Activated B cell treated with CpG ODN at 0.5 μM for 24 hours (primary cell): ENCODE measurements at places on chromosomes 4 and X.

- DNase-seq = no peak
Observed at GRCh38 chrX:154018518-154019060, 1.1 kb downstream of the IRAK1 start.

- DNase-seq = no peak
Observed at GRCh38 chrX:18707426-18708049, at the start of gene PPEF1. Gene PPEF1, plus strand, starts transcription at chrX:18707645. Its CDS starts 136 bp downstream, at chrX:18707781.

- no peak for DNase-seq
Observed at GRCh38 chr4:113077575-113077974, 28.1 kb downstream of the ANK2 start.

GRCh38 chr4:147786031-147786430 lies 54.1 kb downstream of the ARHGAP10 start:
- DNase-seq = no peak

- no peak for DNase-seq
Observed at GRCh38 chr4:42638993-42639392, 17.9 kb downstream of the ATP8A1 start.

DNA sequence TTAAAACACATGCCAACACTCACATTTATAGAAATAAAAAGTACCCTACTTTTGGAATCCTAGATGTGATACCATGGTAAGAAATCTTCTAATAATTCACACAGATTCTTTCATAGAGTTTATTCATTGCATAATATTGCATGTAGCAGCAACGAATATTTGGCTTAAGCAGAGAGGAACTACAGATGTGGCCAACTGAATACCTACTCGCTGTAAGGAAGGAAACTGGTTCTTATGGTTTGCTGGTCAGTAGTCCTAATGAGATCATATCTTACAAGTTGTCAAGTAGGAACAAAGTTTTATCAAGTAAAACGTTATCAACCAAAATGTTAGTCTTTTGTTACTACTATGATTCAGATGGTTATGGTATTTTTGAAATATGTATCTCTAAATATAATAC lies 996.1 kb downstream of the PDHA2 start:
- no peak for DNase-seq

DNA sequence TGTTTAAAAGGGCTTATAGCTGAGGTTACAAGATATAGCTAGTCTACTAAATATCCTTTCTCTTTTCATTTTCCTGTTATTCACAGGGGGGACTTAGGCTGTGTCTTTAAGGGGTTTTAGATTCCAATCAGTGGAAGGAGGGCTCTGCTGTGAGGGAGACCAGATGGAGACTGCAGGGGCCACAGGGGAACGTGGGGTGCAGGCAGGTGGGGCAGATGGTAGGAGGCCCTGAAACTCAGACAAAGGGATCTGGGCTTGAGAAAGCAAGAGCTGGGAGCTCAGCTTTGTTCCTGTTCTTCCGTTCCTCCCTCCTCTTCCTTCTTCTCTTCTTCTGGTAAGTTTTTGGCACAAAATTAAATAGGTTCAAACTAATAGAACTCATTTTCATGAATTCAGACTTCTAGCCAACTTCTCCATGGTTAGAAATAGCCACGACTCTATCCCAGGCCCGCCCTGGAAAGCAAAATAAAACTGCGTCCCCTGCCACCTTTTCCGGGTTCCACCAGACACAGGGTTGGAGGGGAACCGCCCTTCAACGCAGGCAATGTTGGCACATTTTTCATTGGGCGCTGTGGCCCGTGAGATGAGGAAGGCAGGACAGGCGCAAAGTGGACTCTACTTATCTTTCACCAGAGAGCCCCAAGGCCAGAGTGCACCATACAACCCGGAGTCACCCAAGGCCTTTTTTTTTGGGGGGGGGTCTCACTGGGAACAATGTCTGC lies 3.5 kb upstream of the TMSB4X start:
- DNase-seq = no peak

DNA sequence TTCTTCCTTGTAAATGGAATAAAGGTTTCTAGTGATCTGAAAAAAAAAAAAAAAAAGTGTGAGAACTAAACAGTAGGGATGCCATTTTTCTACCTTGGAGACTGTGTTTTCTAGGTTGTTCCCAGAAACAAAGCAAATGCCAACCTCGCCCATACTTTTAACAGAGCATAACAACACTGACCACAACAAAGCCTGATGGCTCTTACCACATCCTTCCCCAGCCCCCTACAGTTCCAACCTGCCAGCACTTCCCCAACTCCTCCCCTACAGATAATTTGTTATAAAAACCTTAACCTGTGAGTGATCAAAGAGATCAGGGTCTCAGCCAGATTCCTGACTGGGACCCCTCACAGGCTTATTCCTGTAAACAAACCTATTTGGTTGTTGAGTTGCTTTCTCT lies 940.0 kb downstream of the SH3BGRL start:
- no peak for DNase-seq

GRCh38 chr4:136935305-136935704 lies 597.0 kb downstream of the PCDH18 start:
- DNase-seq = no peak

GRCh38 chr4:48047896-48048295 lies 31.3 kb downstream of the NIPAL1 start:
- peak; percentile 25 for DNase-seq

DNA sequence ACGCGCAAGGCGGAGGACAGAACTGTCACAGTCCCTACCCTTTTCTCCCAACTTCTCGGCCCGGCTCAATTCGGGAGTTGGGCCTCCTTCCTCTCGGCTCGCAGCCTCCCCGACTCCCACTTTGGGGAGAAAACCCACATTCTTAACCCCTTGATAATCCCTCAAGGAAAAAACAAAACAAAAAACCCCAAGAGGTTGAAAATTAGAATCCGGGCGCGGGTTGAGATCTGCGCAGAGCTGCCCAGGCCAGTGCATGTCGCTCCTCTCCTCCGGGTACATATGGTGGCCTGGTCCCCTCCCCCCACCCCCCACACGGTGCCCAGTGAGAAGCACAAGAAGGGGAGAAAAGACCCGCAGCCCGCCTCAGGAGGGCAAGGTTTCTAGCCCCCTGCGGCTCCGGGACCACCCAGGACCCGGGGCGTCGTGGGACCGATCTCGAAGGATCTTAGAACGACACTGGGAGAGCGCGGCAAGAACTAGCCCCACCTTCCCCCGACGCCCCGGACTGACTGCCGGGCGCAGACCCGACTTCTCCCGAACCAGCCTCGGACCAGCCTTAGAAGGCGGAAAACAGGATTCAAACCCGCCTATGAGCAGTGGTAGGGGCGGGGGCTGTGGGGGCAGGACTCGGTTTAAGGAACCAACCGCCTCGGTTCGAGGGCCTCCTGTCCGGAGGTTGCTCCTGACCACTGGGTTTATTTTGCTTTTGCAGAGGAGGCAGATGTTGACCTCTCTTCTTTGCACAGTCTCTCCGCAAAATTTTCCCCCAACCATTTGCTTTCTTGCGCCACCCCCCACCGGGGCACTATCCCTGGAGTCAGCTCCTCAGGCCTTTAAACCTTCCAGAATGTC lies 2.5 kb upstream of the PDGFRA start:
- DNase-seq = no peak

DNA sequence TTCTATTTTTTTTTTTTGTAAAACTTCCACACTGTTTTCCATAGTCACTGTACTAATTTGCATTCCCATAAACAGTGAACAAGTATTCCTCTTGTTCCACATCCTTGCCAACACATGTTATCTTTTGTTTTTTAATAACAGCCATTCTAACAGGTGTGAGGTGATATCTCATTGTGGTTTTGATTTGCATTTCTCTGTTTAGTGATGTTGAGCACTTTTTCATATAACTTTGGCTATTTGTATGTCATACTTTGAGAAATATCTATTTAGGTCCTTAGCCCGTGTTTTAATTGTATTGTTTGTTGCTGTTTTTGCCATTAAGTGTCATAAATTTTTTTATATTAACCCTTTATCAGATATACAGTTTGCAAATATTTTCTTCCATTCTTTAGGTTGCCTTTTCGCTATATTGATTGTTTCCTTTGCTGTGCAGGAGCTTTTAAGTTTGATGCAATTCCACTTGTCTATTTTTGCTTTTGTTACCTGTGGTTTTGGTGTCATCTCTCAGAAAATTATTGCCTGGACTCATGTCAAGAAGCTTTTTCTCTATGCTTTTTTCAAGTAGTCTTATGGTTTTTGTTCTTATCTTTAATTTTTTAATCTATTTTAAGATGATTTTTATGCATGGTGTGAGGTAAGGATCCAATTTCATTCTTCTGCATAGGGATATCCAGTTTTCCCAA lies 27.9 kb upstream of the NDNF start:
- no peak for DNase-seq

- DNase-seq = no peak
Observed at GRCh38 chr4:69731241-69731640, 29.2 kb downstream of the SULT1B1 start.

GRCh38 chrX:85941275-85941674 lies 106.1 kb downstream of the CHM start:
- no peak for DNase-seq

DNA sequence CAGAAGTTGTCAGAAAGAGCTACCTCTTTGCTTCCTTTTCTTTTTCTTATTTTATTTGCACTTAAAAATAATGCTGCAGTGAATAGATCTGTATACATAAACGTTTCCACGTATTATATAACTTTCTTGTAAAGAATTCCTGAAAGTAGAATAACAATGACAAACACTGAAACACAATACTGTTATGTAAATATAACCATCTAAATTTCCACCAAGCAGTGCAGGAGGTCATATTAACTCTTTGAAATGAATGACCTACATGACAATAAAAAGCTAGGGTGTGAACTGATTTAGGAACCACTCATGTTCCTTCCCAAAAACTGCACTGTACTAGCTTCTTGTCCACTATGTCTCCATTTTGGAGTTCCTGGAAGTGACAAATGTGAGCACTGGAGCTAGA lies 85.8 kb downstream of the COX18 start:
- no peak for DNase-seq

- no peak for DNase-seq
Observed at GRCh38 chr4:123652476-123652875, 255.9 kb downstream of the SPRY1 start.

DNA sequence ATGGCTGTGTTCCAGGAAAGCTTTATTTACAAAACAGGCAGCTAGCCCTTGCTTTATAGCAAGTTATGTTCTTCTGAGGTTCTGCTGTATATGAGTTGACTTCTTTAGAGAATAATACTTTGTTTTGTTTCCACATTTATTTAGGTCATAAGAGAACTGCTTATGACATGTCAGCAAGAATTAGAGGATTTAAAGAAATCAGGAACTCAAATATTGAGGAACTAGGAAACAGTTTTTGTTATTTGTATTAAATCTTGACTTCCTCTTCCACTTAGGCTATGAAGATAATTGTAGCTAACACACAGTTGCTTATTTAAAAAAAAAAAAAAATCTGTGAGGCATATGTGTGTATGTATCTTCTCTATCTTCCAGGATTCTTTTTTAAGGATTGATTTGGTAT lies 14.3 kb downstream of the ZRSR2 start:
- DNase-seq = no peak

- no peak for DNase-seq
Observed at GRCh38 chr4:22504922-22505321, 10.9 kb downstream of the ADGRA3 start.

GRCh38 chr4:105698607-105699006 lies 9.9 kb downstream of the INTS12 start:
- DNase-seq = no peak

GRCh38 chr4:41366911-41367517 lies 110.3 kb downstream of the UCHL1 start:
- no peak for DNase-seq

GRCh38 chrX:16005917-16006316 lies 117.4 kb upstream of the GRPR start:
- no peak for DNase-seq

DNA sequence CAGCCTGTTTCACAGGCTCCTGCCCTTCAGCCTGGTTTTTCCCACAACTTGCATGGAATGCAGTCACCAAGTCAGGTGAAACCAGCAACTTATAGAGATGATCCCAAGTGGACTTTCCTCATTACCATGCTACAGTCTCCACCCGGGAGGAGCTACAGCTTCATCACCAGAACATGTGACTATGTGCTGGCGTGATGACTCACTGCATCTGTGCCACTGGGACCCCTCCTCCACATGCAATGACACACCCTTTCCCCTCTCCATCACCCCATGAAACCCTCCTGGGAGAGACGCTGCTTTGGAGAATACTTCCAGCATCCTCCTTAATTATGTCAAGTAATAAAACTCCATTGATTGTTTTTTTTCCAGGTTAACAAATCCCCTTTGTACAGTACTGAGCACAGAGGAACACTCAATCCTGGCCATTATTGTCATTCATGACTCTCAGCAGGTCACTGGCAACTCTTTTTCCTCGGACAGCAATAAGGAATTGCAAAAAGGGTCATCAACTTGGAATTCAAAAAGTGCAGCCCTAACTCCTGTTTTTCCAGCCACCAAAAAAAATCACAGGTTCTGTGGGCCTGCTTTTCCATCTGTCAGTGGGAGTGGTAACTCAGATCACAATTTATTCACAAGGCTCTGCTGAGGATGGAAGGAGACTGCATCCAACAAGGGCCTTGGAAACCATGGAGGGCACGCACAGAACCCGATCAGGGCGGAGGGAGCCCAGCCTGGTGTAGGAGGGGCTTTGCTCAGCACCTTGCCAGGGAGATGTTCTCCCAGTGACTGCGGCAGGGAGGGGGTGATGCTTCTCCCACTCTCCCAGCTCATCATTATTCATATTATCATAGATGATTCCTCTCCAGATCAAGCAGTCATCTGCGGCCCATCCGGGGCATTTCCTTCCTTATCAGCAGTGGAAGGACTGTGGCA lies 17.4 kb downstream of the QDPR start:
- no peak for DNase-seq

- DNase-seq = no peak
Observed at GRCh38 chr4:93303440-93303839, 525.1 kb upstream of the ATOH1 start.

DNA sequence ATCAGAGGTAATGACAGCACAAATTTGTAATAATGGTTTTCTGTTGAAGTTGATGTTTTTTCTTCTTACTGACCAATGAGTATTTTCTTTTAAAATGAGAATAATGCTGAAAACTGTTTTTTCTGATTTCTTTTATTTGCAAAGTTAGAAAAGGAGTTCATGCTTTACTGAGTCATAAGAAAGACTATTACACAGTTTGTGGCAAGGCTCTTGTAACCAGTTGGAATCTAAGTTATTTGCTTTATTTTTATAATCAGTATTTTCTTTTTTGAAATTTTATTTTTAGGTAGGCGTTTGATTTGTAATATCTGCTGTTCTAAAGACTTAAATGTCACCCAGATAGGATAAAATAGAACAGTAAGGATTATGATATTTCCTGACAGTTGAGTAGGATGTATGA lies 25.5 kb downstream of the ANAPC4 start:
- DNase-seq = no peak

GRCh38 chr4:70705183-70706043 lies 16.4 kb upstream of the RUFY3 start:
- peak; percentile 72 for DNase-seq

- no peak for DNase-seq
Observed at GRCh38 chr4:161714022-161714751, 449.6 kb downstream of the FSTL5 start.

- DNase-seq = no peak
Observed at GRCh38 chr4:2599304-2599654, 62.8 kb downstream of the FAM193A start.
